Left cardiac atrium (tissue), 4 donors: ENCODE measurements at places on chromosomes 6 and 20. TPM values are rescaled to one million over a fixed set of nuclear protein-coding genes. Genes with fewer than 3 reads are reported as not detected.
A peak's percentile ranks its signal among the peaks of the same experiment; 100 is the strongest.

GRCh38 chr20:4887586-4887985 is 113.7 kb downstream of the SLC23A2 start:
- DNase-seq, result no peak

Gene TCP11
- total RNA-seq, result not detected

Gene ARMH2
- not detected for total RNA-seq

- DNase-seq, result no peak
Measured at GRCh38 chr6:57302477-57302876, 15.0 kb upstream of the PRIM2 start.

DNA sequence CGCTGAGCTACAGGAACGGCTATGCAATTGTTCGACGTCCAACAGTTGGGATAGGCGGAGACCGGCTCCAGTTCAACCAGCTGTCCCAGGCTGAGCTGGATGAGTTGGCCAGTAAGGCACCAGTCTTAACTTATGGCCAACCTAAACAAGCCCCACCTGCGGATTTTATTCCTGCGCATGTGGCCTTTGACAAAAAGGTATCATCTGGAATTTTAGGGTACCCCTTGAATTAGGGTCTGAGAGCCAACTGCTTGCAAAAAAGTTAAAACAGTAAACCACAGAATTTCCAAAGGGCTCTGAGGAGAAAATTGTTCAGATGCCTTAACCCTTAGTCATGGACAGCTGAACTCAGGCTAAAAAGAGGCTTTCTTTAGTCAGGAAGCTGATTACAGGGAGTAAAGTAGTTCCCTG is 3.8 kb downstream of the EFHC1 start:
- peak; percentile 57 for DNase-seq

DNA sequence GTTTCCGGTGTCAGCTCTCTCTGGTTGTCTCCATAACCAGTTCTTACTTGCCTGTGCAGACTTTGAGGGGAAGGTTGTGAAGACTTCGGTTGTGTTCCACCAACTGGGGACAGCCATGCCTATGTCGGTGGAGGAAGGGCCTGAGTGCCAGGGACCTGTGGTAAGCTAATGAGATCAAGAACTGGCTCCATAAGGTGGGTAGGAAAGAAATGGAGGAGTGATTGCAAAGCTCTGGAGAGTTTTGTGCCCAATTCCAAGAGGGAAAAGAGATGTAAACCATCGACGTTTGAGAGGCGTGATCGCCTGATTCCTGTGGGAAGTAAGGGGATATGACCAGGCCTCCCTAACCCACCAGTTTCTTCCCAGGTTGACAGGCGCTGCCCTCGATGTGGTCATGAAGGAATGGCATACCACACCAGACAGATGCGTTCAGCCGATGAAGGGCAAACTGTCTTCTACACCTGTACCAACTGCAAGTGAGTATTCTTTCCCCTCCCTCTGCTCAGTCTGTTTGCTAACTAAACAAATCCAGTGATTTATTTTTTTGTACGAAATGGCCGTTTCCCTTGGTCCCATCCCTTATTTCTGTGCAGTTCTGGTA is 893 bp downstream of the POLR1H start:
- no peak for DNase-seq

GRCh38 chr6:107635057-107635515 is 145.2 kb downstream of the SOBP start:
- no peak for DNase-seq
